NCI-H2029 (cell line): ENCODE measurements at places on chromosomes 7 and 10.

DNA sequence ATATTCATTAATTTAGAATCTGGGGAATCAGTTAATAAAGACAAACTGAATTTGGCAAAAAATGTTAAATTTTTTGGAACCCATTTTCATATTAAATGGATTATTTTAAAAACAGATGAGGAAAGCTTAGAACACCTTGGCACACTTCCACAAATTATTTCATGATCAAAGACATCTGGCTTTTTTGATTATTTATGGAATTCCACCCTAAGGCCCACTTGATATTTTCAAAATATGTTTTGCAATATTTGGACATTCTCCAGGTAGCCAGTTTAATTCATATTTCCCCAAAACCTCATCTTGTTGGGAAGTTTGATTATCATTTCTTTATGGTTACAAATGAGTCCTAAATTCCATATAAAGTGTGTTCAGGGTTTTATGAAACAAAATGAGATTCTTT, 129.9 kb downstream of the DOCK4 start:
- DNase-seq = no peak

DNA sequence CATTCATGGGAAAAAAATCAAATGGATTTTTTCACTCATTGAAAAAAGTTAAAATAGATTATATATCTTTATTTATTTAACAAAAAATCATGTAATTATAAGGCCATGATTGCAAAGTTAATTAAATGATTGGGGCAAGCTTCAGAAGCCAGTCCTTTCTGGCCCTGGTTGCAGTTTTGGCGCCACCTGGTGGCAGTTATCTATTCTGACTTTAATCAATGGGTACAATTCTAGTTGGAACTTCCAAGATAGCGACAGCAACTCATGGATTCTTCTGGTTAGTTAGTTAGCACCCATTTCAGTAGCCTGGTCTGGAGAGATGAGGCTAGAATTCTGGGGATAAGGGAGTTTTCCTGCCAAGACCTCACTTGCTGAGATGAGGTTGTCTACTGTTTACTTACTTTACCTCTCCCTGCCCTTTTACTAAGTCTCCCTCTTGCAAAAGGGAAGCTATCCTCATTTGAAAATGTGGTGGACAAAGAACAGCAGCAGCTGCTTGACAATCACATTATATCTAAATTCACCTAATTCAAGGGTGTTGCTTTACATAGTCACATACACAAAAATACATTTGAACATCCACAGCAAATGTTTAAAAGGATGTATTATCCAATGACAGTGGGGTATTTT, 42.3 kb downstream of the NOC3L start:
- DNase-seq = peak; percentile 10

- no peak for DNase-seq
Measured at GRCh38 chr7:102069931-102070629, 216.6 kb upstream of the SH2B2 start.

DNA sequence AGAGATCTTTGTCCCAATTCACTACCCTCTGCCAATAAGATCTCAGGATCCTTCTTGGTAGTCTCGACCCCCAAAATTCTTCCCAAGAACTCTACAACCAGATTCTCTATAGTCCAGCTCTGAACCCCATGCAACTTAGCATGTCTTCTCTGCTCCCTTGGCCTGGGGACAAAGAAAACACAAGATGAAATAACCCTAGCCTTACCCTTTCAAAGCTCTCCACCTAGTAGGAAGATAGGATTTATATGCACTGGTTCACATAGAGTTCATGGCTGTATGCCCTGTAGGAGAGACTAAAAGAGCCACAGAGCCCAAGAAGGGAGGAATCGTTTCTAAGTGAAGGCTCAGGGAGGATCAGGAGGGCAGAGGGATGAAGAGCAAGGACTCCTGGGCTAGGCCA, 96.1 kb downstream of the PPP1R3C start:
- no peak for DNase-seq

GRCh38 chr7:143016996-143017395, 9.9 kb downstream of the OR9A2 start:
- DNase-seq = no peak

DNA sequence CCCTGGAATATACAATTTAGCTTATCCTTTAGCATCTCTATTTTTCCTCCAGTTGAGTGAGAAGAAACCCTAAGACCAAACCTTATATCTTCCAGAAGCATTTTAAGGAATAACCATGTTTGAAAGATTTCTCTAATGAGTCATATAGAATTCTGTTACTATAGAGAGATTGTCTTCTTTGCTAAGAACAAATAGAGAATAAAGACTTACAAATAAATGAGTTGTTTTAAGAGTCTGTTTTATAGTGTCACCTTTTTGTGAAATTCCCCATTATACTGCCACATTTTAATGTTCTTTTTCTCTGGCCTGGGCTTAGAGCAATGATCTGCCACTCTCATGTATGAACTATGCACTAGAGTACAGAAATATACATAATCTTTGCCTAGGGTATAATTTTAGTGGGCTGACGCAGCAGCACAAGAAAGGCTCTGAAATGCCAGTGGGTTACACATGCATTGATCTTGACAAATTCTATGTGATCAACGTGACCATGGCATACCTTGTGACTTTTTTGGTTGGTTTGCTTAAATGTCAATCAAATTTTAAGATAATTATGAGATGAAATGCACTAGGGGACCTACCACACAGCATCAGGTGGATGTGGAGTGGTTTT, 145.1 kb upstream of the MKLN1 start:
- DNase-seq = no peak

- no peak for DNase-seq
Measured at GRCh38 chr7:17546189-17546588, 247.7 kb downstream of the AHR start.

GRCh38 chr7:129263168-129263567, 38.3 kb downstream of the AHCYL2 start:
- no peak for DNase-seq

GRCh38 chr10:93501650-93502049, 5.2 kb downstream of the CEP55 start:
- DNase-seq = no peak

GRCh38 chr10:97321032-97321803, 2.1 kb downstream of the FRAT1 start:
- peak; percentile 46 for DNase-seq

GRCh38 chr7:102286237-102287110, at the start of gene SH2B2:
SH2B2 (plus strand) TSS chr7:102286868; CDS start chr7:102300551, 13,683 bp downstream.
- peak; percentile 61 for DNase-seq

GRCh38 chr7:124914298-124914697, 15.3 kb downstream of the POT1 start:
- DNase-seq = no peak

DNA sequence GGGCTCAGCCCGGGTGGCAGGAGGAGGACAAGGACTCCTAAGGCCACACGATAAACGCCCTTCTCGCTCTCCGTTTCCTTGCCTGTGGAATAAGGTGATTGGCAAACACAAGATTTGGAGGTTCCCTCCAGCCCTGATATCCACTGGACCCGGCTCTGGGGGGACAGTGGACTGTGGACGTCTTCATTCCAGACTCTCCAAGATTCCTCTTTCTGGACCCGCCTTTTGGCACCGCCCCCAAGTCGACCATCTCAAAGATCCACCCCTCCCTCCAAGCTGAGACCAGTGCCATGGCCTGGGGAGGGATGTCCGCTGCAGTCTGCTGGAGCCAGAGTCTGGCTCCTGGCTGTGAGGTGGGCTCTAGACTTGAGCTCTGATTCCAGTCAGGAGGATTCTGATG, 23.6 kb downstream of the ZNF783 start:
- DNase-seq = no peak

DNA sequence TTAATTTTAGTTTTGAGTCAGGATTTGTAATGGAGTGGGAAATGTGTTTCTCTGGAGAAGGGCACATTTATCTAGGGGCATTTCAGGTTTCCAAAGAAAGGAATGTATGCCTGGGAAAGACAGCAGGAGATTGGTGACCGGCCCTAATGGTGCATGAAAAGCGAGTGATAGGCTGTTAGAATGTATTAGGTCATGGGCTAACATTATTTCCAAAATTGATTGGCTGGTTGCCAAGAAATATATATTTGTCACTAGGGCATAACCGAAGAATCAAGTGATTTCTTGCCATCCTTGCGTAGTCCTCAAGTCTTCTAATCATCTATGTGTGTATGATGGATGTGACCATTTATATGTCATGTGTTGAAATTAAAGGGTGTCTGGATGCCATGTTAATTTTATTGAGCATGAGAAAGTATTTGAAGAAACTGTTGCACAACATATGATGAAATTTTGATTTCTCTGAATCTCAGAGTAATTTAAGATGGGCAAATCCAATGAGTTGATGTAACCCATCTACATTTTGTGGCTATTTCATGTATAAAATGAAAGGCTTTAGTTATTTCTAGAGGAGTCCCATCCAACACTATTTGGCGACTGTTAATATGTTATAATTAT, 248.4 kb downstream of the BMPER start:
- no peak for DNase-seq

DNA sequence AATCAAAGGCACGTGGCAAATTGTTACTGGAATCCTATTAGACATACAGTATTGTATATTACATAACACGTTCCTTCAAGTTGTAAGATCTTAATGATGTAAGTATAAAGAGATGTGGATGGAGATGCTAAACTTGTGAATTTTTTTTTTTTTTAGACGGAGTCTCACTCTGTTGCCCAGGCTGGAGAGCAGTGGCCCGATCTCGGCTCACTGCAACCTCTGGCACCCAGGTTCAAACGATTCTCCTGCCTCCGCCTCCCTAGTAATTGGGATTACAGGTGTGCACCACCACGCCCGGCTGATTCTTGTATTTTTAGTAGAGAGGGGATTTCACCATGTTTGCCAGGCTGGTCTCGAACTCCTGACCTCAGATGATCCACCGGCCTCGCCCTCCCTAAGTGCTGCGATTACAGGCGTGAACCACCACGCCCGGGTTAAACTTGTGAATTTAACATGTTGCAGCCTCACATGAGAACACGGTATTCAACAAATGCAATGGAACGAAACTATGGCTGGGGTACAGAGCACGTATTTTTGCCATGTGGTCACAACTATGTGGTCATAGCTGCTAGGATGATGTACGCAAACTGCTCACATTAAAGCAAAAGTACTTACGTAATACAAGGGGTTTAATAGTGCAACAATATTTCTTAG, 818 bp upstream of the SUPV3L1 start:
- DNase-seq = peak; percentile 56

DNA sequence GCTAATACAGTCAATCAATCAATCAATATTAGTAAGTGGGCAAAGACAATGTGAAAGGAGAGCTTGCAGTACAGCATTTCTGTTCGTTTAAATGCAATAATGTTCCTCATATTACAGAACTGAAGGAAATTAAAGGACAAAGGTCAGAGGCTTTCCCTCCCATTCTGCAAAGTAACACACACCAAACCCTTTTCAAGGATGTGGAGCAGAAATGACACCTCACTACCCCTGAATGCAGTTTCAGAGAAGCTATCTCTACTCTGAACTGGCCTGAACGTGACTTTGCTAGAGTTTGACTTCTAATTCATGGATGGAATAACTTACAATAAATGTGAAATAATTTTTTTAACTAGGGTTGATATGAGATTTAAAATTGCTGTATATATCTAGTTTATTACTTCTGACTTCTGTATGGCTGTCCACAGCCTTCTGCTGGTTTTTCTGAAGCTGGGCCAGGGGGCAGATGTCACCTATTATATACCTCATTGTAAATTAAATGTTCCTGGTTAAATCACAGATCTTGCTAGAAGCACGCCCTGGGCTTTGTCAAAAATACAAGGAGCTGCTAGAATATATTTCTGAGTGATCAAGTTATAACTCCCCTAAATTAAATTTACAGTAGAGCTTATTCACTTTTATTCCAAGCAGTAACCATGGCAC, 156.9 kb upstream of the C7orf33 start:
- no peak for DNase-seq

DNA sequence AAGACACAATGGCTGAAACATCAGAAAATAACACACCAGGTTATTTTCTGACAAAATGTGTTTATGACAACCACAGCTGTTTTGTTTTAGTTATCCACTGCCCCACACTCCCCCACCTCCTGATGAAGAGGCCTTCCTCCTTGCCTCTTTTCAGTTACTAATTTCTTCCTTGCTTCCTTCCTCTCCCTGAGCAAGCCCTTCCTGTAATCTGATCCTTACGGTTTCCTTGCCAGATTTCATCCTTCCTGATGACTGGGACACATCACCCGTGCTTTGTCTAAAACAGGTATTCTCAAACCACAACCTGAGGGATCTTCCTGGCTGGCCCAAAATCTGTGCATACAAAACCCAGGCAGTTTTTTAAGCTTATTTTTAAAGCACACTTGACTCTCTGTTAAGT, 39.4 kb downstream of the CHST15 start:
- peak; percentile 19 for DNase-seq

GRCh38 chr10:21754410-21755011, 220.5 kb downstream of the MLLT10 start:
- no peak for DNase-seq

DNA sequence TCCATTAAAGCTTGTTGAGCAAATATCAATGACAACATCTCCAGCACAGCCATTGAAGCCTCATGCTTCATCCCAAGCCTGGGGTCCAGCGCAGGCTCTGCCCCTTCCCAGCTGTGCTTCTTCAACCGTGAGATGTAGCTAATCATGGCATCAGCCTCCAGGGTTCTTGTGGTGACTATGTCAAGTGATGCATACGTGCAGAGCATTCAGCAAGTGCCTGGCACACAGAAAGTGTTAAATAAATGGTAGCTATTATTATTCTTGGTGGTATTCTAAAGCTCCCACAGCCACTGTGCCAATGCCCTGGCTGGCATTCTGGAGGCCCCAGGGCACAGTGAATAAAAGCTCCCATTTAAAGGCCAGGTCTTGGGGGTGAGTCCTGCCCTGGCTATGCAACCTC, 146.6 kb downstream of the WDR11 start:
- no peak for DNase-seq

DNA sequence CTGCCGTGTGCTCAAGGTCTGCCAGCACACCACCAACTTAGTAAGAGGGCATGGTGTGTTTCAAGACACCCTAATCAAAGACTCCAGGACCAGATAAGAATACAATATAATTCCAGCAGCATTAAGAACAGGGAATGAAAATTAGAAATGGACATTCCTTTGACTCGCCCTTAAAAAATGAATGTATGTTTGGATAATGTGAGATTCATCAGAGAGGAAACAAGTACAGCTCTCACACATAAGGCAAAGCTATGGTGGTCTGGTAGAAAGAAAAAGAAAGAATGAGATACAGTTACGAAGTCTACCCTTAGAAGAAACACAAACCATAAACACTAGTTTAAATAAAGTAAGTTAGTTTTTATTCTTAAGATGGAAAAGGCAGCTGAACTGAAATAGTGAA, 174.8 kb upstream of the ANK3 start:
- DNase-seq = no peak

GRCh38 chr7:17472939-17473338, 174.5 kb downstream of the AHR start:
- no peak for DNase-seq
